HepG2 (cell line): ENCODE measurements at places on chromosomes 7 and 10.

DNA sequence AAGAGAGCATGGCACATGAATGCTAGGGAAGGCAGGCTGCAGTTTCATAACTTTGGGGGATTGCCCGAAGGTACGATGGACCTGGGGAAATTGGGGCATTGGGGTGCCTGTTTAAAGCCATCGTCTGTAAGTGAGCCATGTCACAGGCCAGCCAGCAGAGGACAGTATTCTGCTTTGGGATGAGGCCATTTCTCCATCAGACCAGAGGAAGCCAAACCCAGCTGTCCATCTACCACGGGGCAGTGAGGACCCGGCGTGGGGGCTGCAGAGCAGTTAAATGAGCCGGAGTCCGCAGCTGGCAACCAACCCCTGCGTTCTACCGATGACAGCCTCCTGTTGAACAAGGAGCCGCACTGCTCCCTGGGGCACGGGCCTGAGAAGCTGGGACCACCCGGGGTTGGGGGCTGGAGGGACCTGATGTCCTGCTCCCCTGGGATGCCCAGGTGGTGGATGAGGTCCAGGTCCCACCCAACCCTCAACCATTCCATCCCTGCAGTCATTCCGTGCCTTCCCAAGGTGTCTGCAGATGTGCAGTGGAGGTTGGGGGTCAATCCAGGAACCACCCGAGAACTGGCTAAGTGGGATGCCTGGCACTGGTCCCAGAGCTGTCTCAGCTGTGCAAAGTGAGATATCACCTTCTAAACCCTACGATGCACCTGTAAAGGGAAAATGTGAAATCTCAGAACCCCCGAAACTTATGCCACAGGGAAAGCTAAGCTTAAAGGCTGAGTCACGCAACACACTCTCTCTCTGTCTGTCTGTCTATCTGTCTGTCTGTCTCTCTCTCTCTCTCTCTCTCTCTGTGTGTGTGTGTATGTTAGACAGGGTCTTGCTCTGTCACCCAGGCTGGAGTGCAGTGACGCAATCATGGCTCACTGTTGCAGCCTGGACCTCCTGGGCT lies 12.1 kb upstream of the RHBDD2 start:
- DNase-seq = peak; percentile 70

GRCh38 chr7:127782075-127782474 lies 130.1 kb downstream of the SND1 start:
- no peak for DNase-seq

DNA sequence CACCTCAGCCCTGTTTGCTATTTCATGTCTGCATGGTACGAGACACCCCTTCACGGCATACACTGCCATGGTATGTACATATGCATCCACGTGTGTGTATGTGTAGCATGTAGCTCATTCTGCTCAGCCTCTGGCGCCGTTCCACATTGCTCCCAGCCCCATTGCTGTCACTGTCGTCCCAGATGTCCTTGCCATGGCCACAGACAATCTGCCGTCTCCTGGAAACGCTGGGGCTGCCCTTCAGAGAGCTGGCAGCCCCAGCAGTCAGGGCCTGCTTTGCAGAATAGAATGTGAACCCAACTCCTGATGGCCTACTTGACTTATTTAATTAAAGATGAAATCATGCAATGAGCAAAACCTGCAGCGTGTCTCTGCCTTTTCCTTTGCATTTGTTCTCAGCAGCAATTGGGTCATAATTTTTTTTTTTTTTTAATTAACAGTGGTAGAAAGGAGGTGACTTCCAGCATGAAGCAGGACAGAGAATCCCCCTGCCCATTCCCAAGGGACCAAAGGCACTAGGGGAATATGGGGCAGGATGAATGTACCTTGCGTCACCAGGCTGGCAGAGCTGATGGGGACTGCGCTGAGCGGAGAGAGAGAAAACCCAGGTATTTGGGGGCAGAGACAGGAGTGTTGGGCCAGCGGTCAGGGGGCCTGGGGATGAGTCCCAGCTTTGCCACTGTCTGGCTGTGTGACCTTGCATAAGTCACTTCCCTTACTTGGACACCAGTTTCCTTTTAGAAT lies 49.2 kb downstream of the CHST3 start:
- DNase-seq = no peak

GRCh38 chr10:72001033-72001395 lies 36.8 kb downstream of the CHST3 start:
- DNase-seq = no peak
